Stimulated activated CD8-positive, alpha-beta memory T cell treated with anti-CD3 and anti-CD28 coated beads, Interleukin-7, amount 100 ng/mL, for 48 hours (primary cell): ENCODE measurements at places on chromosomes 12 and 14.

DNA sequence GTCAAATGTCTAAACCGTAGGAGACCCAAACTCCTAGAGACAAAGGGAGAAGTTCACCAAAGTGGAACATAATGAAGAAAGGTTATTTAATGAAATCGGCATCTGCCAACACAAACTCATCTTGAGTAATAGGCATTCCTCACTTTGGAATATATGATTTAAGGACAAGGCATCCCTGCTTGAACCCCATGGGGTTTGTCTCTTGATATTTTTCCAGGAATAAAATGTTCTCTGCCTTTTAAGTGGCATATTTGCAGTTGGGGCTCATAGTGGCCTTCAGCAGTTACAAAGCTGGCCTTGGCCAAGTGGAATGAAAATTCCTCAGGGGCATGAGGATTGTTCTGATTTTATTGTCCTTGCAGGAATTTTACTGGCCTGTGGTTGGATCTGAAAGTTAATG, 7.1 kb downstream of the POP5 start:
- DNase-seq, result no peak

DNA sequence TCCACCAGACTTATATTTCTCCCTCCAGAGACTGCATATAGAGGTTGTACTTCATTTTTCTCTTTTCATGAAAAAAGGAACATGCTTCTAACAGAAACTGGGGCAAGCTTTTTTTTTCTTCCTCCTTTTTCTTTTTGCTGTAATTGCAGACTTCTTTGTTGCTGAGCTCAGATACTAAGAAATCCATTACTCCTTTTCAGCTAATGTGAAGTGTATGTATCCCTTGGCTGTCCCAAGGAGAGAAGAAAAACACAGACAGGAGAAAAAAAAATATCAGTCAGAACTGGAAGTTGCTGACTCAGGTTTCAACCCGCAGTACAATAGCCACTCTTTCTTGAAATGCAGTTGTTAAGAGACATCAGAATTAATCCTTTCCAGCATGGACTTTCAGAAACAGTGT, 1248.4 kb downstream of the LRFN5 start:
- DNase-seq, result no peak

- DNase-seq, result no peak
Observed at GRCh38 chr12:78916845-78917480, 52.4 kb downstream of the SYT1 start.

DNA sequence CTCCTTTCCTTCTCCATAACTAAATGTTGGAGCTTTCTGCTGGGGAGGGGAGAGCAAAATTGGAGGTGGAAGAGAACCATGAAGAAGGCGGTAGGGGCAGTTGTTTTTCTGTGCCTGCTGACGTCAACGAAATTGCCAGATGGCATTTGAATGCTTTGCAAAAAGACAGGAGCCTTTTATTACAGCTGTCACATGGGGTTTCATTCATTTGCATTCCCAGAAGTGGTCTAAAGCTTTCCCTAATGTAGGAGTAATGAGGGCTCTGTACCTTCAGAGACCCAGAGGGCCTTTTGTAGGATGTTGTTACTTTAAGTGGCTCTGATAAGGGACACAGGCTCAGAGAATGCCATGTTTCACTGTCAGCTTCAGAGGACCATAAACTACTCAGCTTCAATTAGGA, 107.1 kb upstream of the SLCO1C1 start:
- no peak for DNase-seq

GRCh38 chr14:94660306-94660946, 48.2 kb downstream of the SERPINA3 start:
- DNase-seq, result no peak

DNA sequence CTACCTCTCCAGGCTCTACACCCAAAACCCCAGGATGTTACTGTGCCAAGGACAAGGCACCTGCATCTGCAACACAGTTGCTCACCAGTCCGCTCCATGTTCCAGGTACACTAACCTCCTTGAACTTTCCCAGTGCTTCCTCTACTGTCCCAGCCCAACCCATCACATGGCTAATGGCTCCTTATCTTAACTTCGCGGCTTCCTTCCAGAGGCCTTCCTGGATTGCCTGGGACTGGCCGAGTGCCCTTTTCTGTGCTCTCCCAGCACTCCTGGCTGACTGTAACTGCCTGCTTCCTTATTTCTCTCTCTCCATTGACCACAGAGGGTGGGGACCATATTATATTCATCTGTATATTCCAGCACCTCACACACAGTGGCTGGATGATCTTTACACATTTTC, 20.9 kb downstream of the POMT2 start:
- DNase-seq, result no peak

GRCh38 chr12:1496162-1496900, 98.0 kb downstream of the FBXL14 start:
- DNase-seq, result no peak

- no peak for DNase-seq
Observed at GRCh38 chr12:69929531-69929930, 104.5 kb downstream of the MYRFL start.

DNA sequence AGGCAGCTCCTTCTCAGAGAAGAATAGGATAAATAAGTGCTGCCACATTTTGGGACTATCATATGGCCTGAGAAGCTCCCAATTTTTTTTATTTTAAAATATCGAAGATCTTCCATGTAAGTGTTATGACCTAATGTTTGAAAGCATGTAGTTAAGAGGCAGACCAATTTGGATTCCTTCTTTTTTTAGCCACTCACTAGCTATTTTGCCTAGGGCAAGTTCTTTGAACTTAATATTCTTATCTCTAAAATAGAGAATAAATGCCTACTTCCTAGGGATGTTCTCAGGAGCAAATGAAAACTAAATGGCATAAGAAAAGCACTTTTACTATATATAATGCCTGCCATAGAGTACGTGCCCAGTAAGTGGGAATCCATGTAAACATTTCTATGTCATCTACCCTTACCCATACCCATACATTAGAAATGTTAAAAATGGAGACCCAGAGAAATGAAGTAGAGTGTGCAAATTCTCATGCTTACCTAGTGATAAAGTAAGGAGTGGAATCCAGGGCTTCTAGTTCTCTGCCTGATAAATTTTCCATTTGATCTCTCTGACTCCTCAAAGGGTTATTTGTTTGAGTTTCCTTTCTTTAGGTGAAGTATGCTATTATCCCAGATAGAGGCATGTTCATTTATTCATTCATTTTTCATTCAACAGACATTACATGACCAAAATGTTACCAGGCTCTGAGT, 148.3 kb downstream of the TGFB3 start:
- no peak for DNase-seq

GRCh38 chr12:24909667-24910066, 39.2 kb downstream of the BCAT1 start:
- no peak for DNase-seq

- no peak for DNase-seq
Observed at GRCh38 chr14:104297721-104298401, 159.5 kb downstream of the KIF26A start.

- no peak for DNase-seq
Observed at GRCh38 chr12:91931111-91931510, 214.5 kb downstream of the BTG1 start.

DNA sequence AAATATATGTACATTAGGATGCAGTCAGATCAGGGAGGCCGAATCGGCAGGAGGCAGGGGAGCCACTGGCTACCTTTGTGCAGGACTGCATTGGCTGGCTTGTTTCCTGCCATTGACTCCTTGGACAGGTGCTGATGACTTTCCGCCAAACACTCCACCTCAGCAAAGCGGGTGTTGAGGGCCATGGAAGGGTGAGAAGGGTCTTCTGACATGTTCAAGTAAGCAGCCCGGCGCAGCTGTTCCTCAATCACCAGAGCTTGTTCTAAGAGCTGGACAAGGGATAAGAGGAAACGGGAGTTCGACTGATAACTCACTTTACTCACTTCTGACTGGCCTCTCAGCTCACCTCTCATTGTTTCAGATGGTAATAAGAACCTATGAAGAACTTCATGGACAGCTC, 4.9 kb upstream of the NOP2 start:
- no peak for DNase-seq

- no peak for DNase-seq
Observed at GRCh38 chr12:130787041-130787440, 52.0 kb downstream of the STX2 start.

DNA sequence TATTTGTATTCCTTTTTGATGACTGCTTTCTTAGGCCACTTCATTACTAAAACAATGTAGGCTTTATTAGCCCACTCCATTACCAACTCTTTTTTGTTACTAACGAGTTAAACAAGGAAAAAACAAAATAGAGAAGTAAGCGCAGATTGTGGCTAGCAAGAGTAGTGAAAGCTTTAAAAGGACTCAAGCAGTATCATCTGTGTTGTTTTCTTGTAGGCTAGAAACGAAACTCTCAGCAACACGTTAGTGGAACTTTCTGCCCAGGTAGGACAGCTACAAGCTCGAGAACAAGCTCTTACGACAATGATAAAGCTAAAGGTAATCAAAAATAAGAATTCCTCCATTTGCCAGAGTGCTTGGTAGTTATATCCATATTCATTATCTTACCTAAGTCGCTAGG, 11.1 kb downstream of the CCDC62 start:
- DNase-seq, result no peak

GRCh38 chr14:103141117-103141796, 18.0 kb downstream of the TNFAIP2 start:
- peak; percentile 27 for DNase-seq

- DNase-seq, result no peak
Observed at GRCh38 chr12:120453977-120454376, 7.7 kb downstream of the GATC start.

- no peak for DNase-seq
Observed at GRCh38 chr14:82153689-82154088, 620.0 kb upstream of the SEL1L start.

- no peak for DNase-seq
Observed at GRCh38 chr12:70049596-70050360, 193.5 kb upstream of the CNOT2 start.

DNA sequence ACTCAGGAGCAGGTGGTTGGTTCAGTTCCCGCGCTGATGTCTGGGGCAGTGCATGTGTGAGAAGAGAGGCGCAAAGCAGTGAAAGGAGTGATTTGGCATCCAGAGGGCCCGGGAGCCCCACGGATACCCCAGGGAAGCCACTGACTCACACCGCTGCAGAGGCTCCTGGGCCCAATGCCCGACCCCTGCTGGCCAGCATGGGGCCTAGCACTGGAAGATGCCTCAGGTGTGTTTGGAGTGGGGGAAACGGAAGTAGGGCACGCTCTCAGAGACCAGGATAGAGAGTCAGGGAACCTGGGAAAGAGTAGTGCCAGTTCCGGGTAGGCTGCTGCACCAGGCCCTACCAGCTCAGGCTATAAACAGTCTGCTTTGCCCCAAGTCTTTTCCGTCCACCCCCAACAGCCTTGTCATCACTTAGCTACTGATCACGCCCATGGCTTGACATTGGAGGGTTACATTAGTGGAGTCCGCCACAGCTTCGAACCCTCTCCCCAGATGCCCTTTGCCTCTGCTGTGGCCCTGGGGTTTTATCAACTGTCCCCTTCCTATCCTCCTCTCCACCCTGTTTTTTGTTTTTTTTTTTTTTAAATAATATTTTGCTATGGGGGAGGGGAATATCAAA, 9.5 kb upstream of the CSAD start:
- DNase-seq, result no peak

DNA sequence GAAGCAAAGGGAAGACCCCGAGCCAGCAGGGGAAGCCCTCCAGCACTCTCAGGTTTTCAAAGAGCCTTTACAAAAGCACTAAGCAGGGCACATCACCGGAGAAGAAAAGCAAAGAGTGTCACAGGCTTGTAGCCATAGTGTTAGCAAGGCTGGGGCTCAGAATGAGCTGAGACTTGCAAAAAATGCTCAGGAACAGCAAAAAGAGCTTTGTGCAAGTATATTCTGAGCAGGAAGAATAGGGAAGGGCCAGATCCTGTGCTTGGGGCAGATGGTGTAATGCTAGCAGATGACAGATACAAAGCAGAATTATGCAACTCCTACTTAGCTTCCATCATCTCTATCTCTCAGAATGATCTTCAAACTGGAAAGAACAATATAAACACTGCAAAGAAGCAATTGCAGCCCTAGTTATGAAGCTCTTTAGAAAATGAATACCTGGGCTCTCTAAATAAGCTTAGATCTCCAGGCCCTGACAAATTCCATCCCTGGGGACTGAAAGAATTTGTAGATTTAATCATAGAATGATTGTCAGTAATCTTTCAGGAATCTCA, 23.7 kb upstream of the PARP11 start:
- DNase-seq, result no peak

DNA sequence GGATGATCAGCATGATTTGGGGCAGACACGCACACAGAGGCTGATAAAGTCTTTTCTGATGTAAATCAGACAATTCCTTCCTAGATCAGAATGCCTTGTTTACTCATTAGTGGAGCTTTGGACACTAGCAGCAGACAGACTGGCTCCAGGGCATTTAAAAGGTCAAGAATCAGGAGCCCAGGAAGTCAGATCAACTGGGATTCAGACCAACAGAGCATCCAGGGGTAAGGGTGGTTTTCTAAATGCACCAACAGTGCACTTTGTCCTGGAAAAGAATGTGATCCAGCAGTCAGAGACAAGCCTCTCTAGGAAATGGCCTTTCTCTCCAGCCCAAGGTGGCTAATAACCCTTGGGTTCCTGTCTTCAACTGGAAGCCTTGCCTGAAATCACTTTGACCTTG, 405.3 kb downstream of the MED13L start:
- no peak for DNase-seq

- DNase-seq, result peak; percentile 7
Observed at GRCh38 chr12:14773685-14774073, 29.6 kb downstream of the WBP11 start.

- no peak for DNase-seq
Observed at GRCh38 chr12:111257435-111257902, 111.4 kb downstream of the PHETA1 start.

GRCh38 chr12:105325117-105325516, 5.4 kb upstream of the C12orf75 start:
- DNase-seq, result no peak

- no peak for DNase-seq
Observed at GRCh38 chr14:80522411-80522810, 311.1 kb upstream of the DIO2 start.

DNA sequence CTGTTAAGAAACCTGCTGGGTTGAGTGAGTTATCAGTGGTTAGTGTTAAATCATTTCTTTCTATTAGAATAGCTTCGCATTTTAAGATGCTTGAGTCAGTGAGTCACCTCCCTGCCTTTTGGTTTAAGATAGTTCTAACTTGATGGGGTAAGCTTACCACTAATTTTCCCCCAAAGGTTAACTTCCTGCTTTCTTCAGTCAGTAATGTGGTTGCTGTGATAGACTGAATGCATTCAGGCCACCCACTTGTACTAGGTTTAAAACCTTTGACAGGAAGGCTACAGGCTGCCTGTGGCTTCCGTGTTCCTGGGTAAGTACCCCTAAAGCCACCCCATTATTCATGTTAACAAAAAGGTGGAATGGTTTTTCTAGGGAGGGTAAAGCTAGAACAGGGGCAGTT, 25.3 kb downstream of the CLEC2A start:
- no peak for DNase-seq

- peak; percentile 29 for DNase-seq
Observed at GRCh38 chr12:3034067-3034750, 43.0 kb upstream of the TSPAN9 start.

GRCh38 chr12:40338621-40339020, 113.8 kb downstream of the LRRK2 start:
- DNase-seq, result no peak

DNA sequence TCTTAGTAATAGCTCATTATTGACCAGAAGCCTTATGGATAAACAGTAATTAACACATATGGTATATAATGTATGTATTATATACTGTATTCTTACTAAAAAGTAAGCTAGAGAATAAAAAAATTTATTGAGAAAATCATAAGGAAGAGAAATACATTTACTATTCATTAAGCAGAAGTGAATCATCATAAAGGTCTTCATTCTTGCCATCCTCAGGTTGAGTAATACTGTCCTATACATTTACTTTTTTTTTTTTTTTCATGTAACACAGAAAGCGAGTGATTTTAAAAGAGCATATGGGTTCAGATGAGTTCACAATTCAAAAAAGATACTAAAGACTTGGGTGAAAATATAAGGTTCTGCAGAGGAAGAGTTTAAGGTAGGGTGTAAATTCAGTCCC, 152.5 kb downstream of the TGFB3 start:
- no peak for DNase-seq
